ENCODE measurements at places on chromosomes 16 and 17.

DNA sequence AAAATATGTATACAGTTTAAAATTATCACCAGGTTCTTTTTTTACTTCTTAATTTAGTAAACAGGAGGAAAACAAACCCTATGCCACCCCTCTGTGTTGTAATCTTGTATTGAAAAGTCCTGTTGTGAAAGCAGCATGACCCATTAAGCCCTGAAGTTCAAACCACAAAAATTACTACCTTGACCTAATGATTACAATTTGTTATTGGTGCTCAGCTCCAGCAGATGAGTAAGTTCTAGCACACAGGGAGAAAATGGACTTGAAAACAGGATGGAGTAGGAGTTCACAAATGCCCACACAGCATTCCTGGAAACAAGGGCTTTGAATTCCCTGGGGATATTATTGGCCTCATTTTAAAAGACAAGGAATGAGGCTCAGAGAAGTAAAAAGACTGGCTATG is 505.8 kb upstream of the ERCC4 start:
- no peak for DNase-seq

DNA sequence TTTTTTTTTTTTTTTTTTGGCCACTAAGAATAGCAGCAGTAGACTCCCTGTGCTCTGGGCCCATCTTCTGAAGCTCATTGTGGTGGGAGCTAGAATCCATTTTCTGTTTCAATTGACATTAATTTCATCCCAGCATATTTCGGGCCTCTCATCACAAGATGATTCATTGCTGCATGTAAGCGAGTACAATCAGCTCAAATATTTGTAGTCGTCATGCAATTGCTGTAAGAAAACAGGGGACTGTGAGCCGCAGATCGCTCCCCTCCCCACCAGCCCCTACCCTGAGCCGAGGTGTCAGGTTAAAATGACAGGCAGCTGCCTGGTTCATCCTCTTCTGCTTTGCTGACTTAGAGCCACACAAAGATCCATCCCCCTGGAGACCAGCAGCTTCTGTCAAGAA is 358.8 kb upstream of the CDH5 start:
- DNase-seq = no peak

DNA sequence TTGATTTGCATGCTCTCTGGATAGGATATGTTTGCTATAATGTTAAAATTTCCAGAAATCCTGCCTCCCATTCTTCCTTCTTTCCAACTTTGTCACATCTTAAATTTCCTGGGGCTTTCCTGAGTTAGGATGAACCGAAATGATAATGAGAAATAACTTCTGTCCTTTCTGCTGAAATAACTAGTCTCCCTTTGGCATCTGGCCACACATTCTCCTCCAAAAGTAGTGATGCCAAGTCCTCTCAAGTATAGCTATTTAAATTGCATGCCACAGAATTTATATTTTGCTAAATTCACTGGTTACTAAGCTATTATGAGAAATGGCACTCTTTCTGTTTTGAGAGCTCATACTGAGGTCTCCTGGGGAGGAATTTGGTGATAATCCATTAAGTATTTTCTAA is 30.6 kb downstream of the FAM20A start:
- no peak for DNase-seq

- no peak for DNase-seq
Observed at GRCh38 chr16:20894388-20894787, 5.8 kb downstream of the DCUN1D3 start.

- DNase-seq = no peak
Observed at GRCh38 chr17:19897090-19897837, 29.5 kb upstream of the ULK2 start.

GRCh38 chr17:8913879-8914278 is 46.4 kb upstream of the PIK3R6 start:
- no peak for DNase-seq

- no peak for DNase-seq
Observed at GRCh38 chr16:74560912-74561311, 46.0 kb downstream of the GLG1 start.

DNA sequence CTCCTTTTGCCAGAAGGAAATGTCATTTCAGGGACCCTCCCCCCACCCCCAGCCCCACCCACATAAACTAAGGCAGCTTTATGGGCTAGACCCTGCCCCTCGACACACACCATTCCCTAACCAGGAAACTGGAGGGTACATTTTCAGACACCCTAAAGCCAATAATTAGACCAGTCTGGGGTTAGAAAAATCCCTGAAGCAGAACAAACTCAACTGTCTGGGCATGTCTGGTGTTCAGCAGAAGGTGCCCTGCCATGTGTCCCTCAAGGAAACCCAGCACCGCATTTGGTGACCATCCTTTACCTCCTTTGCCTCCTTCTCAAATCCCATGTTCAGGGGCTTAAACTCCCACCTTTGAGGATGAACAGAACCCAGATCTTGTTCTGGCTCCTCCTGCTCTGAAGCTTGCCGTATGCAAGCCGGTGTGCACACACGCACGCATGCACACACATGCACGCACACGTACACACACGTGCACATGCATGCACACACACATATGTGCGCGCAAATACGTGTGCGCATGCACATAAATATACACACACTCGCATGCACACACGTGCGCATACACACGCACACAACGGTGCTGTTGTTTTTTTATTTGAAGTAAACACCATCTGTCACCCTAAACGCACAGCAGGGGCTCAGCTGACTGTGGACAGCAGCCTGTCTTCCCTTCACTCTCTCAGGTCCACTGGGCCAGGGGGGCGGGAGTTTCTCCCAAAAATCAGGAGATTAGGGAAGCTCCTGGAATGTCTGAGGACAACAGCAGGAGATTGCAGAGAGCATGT is 156.8 kb upstream of the TNRC6C start:
- DNase-seq = no peak

DNA sequence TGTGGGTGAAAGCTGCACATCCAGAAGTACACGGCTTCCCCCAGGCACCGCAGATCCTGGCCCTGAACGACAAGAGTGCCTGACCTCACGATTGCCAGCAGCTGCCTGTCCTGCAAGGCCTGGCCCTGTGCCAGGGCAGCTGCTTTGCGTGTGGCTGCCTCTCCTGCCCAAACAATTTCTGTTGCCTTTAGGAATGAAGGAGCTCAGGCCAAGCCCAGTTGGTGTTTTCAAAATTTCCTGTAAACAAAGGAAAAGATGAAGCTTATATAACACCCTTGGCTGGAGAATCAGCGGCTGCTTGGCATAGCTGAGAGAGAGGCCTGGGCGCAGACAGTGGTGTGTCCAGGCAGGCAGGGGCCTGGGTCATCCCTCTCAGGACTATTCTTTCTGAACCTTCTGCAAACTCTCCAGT is 11.7 kb upstream of the SLC47A2 start:
- no peak for DNase-seq

DNA sequence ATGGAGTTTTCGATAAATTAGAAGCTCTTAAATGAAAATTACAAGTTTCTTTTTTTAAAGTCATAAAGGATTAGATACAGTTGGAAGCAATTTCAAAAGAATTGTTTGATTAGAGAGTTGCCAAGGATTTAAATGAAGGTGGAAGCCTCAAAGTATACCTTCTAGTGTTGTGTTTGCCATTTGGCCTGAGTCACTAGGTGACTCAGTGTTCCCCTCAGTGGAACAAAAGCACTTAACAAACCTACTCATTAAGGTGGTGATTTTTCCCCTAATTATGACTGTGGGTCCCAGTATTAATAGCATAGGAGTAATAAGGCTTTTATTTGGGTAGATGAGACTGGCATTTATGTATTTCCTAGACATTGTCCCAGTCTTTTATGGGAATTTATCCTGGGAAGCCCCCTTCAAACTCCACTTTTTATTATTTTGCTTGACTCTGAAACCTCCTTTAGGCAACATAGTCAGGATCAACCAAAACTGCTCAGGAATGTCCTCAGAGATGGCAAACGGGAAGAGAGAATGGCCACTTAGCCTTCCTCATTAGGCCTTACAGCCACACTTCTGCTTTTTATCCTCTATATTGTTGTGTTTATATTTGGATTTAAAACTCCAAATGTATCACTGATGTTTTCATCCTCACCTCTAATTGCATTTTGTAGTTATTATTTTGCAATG is 161.0 kb downstream of the FTO start:
- no peak for DNase-seq

- DNase-seq = peak; percentile 56
Observed at GRCh38 chr16:75550211-75550662, 5.8 kb downstream of the TMEM231 start.

GRCh38 chr17:15289285-15290183 is 24.4 kb upstream of the PMP22 start:
- no peak for DNase-seq

GRCh38 chr17:28907709-28908475 is 5.0 kb upstream of the DHRS13 start:
- no peak for DNase-seq

GRCh38 chr16:66254106-66254505 is 112.4 kb upstream of the CDH5 start:
- no peak for DNase-seq

- no peak for DNase-seq
Observed at GRCh38 chr16:25875956-25876598, 184.3 kb downstream of the HS3ST4 start.

DNA sequence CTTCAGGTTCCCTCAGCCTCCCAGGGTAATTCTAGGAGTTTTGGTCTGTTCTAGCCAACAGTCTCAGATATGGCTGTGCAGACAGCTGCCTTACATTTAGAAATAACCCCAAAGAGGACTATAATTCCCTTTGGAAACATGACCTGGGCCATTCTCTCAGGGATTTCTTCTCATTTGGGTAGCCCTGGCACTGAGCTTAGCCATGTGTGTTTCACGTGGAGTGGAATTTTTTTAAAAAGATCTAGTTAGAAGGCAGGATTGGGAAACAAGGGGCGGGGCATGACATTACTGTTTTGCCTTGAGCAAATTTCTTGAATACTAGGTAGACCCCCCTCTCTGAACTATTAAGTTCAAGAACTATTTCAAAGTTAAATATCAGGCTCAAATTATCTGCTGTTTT is 29.6 kb upstream of the MRC2 start:
- no peak for DNase-seq

- DNase-seq = no peak
Observed at GRCh38 chr17:57609878-57610270, 135.2 kb downstream of the CCDC182 start.

DNA sequence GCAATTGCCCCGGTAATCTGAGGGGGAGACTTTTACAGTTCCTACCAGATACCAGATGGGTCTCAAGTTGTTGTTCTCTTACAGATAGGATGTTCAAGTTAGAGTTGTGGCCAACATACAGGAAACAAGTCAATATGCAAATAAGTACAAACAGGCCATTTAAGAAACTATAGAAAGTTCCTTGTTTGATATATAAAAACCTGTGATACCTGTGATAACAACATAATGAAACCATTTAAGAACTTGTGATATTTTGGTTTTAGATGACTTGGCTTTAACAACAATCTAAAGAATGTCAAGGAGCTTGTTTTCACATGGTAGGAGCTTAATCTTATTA is 16.8 kb downstream of the CDR2 start:
- DNase-seq = peak; percentile 58

DNA sequence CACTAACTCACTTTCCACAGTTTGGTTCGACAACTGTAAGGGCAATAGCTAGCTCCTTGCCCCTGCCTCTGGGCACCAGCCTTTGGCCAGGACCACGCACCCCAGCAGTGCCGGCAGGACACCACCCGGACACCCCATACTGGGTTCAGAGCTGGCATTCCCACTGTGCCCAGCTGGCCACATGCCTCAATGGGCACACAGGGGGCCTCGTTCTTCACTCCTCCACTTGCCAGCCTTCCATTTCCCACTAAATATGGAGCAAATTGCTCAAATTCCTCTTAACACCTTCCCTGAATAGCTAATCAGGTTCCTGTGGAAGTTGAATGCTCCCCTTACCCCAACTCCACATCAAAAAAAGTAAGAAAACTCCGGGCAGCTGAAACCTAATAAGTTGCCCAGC is 52.5 kb downstream of the PIPOX start:
- DNase-seq = no peak

DNA sequence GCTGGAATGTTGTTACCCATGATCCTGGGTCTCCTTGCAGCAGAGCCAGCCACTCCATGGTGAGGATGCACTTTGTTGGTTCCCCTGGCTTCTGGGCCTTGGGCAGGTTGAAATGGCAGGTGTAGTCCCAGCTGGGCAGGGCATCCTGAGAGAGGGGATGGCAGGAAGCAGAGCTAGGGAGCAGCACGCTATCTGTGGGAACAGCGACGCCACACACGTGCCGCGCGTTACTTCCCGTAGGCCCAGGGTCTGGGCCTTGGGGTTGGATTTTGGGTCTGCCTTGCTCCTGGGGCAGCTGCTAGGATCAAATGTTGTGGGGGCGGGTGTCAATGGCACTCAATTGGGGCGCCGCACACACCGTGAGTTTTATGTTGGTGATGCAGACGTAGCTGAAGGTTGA is 368.0 kb downstream of the CPPED1 start:
- no peak for DNase-seq

DNA sequence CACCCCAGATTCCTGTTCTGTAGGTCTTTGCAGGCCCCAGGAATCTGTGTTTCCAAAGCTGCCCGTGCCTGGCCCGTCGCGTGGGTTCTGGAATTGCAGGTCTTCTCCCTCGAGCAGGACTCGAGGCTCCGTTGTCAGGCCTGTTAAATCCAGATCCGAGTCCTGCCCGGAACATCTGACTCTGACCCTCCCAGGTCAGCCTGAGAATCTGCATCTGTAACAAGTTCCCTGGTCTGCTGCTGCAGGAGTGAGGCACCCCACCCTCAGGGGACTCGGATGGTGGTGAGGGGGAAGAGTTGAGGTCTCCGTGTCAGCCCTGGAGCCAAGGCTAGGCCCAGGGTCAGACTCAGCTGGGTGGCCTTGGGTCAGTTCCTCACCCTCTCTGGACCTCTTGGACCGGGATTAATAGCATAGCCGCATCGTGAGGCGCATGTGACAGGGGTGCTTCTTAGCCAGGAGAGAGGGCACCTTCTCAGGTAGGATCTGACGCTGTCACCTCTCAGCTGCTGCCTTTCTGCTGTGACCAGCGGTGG is 8.8 kb downstream of the SPIRE2 start:
- no peak for DNase-seq

GRCh38 chr16:49488336-49488735 is 114.7 kb downstream of the C16orf78 start:
- DNase-seq = no peak

- no peak for DNase-seq
Observed at GRCh38 chr17:33873201-33873617, 381.9 kb upstream of the CCL2 start.

- DNase-seq = no peak
Observed at GRCh38 chr16:80459331-80459777, 81.4 kb upstream of the DYNLRB2 start.

- DNase-seq = no peak
Observed at GRCh38 chr17:7060165-7060891, 16.4 kb upstream of the SLC16A11 start.

Data from CD4-positive, alpha-beta T cell treated with Interleukin-12 subunit alpha and Interleukin-12 subunit beta, for 1 hour (primary cell).